Fibroblast of the aortic adventitia (primary cell): ENCODE measurements at places on chromosomes 6 and 20.

GRCh38 chr20:1450926-1451491, 15.6 kb downstream of the NSFL1C start:
- DNase-seq, result no peak

GRCh38 chr6:80767808-80768207, 661.3 kb downstream of the BCKDHB start:
- DNase-seq, result peak; percentile 93

GRCh38 chr6:89034586-89035251, 45.8 kb upstream of the PNRC1 start:
- DNase-seq, result peak; percentile 96

DNA sequence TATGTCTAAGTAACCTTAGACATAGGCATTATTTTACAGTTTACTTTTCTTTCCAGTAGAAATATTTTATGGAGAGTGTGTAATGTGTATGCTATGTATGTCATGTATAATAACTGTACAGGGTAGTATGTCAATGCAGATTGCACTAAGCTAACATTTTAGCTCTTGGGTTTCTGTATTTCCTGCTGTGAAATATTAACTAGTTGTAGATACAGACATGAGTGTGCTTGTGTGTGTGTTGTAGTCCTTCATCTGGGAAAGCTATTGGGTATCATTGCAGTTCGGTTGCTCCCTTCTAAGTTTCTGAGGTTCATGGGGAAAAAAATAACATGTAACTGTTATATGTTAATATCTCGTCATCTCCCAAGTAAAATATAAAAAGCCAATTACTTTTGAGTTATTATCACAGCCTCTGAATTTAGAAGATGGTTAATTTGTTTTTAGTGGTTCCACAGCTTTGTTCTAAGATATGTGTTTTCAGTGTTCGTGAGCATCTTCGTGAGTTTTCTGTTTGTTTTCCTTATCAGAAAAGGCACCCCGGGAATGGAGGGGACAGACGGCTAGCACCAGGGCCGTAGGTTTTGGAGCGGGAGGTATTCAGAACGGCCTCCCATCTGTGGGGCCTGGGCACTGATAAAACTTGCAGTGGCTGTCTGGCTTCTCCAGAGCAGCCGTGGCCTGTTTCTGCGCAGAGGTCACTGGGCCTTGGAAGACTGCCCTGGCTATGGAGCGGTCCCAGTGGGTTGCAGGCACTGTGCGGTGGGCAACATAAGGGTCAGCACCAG, 215.0 kb downstream of the ARID1B start:
- peak; percentile 23 for DNase-seq

DNA sequence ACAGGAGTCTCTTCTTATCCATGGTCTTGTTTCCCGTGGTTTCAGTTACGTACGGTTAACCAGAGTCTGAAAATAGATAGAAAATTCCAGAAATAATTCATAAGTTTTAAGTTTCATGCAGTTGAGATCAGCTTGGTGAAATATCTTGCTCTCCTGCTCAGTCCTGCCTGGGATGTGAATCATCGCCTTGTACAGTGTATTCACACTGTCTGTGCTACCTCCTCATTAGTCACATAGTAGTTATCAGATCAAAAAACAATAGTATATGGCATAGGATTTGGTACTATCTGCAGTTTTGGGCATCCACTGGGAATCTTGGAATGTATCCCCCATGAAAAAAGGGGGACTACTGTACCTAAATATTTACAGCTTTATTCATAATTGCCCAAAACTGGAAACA, 22.7 kb upstream of the MOCS1 start:
- DNase-seq, result peak; percentile 14

- no peak for DNase-seq
These were observed 48.2 kb downstream of the PDYN start for GRCh38 chr20:1945660-1946059.

- DNase-seq, result no peak
These were observed 52.2 kb downstream of the TGM2 start for GRCh38 chr20:38112930-38113294.
